Fibroblast of lung (primary cell): ENCODE measurements at places on chromosomes 6 and 20.

GRCh38 chr6:144898052-144898689, 613.0 kb downstream of the UTRN start:
- peak; percentile 82 for DNase-seq

- no peak for DNase-seq
Measured at GRCh38 chr6:113888956-113889630, 31.9 kb downstream of the MARCKS start.

GRCh38 chr6:170347975-170348374, 41.4 kb downstream of the FAM120B start:
- no peak for DNase-seq

DNA sequence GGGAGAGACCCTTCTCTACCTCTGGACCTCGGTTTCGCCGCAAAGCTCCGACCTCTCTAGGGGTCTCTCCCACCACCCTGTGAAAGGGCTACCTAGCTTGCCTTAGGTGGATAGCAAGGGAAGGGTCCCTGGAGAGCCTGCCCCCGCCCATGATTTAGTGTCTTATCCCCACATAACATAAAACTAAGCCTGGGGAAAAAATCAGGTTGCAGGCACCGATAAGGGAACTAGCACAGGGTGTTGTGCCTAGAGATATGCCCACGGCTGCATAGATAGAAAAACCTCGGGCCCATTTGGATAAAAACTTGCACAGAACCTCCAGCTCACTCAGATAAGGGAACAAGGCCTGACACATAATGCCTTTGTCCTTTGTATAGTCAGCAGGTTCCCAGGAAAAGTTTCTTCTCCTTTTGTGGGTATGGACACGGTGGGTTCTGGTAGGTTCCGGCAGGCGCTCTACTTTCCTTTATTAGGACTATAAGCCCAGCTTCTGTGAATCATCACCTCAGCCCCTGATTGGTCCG, 846 bp downstream of the ZSCAN31 start:
- DNase-seq: no peak

DNA sequence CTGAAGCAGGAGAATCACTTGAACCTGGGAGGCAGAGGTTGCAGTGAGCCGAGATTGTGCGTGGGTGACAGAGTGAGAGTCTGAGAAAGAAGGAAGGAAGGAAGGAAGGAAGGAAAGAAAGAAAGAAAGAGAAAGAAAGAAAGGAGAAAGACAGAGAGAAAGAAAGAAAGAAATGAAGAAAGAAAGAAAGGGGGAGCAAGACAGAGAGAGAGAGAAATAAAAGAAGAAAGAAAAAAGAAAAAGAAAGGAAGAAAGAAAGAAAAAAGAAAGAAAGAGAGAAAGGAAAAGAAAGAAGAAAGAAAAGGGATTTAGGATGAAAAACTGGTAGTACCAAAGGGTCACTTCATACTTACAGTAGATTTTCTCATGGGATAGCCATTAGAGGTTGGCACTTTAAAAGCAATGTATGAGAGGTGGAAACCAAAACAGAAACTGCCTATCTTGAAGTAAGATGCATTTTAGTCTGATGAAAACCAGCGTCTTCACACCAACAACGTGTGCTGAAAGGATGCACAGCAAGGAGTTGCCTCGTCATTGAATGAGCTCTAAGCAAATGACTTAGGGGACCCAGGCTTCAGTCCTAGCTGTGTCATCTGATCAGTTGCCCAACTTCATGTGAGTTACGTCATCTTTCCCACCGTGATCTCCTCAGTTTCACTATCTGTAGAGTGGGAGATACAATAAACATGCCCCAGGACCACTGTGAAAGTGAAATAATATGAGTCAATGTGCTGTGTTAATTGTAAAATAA, 133.9 kb upstream of the NEDD9 start:
- no peak for DNase-seq

DNA sequence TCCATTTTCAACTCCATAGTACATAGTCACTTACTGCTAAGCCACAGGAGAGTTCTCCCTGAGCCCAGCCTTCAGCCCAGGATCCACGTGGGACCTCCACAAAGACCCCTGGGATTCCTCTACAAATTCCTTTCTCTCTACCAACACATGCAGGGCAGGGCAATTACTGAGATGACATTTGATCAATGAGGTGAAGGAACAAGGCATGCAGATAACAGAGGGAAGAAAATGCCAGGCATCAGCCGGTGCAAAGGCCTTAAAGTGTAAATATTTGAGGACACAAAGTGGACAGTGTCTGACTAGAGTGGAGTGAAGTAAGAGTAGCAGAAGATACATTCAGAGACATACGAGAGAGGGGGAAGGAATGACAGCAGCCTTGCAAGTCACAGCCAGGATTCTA, 70.2 kb downstream of the HS3ST5 start:
- no peak for DNase-seq
